AG09319 (cell line): ENCODE measurements at places on chromosomes 13 and 19.
A peak's percentile ranks its signal among the peaks of the same experiment; 100 is the strongest.

DNA sequence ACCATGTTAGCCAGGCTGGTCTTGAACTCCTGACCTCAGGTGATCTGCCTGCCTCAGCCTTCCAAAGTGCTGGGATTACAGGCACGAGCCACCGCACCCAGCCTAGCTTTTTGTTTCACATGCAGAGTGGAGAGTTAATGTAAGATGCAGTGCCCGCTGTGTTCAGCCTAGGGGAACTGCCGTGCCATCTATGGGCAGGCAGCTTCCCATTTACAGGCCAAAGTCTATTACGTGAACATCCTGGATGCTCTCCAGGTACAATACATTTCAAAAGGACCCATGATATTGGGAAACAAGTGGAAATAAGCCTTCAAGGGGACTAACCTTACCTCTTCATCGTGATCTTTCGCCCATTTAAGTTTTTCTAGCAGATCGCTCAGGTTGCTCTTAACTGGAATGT, 10.1 kb downstream of the POGLUT2 start:
- DNase-seq: no peak

GRCh38 chr13:102838982-102839381, 6.8 kb upstream of the ERCC5 start:
- no peak for DNase-seq

DNA sequence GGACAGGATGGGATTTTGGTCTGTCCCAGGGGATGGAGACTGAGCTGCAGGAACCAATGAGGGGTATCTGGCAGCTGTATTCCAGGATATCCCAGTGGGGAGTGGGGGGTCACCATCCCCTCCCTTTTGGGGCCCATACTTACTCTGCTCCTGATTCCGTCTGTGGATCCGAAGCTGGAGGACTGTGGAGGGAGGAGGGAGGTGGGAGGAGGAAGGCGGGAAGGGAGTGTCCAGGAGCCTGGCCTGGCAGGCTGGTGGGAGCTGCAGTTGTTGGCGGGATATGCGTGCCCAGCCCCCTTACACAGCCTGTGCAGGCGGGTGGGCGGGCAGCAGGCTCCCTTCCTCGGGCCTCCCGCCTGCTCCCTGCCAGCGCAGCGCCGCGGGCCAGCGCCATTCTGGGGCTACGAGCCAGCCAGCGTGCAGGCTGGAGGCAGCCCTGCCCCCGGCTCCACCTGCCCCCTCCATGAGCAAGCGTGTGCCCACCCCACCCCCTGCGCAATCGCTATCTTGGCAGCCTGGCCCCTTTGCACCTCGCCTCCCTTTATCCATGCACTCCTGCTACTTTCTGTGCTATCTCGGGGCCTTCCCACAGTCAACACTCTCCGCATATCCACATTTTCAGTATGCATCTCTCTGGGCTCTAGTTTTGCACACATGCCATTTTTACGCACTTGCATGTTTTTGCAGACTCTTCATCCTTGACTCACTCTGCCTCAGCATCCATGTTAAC, 2.8 kb downstream of the MAMSTR start:
- DNase-seq: no peak

DNA sequence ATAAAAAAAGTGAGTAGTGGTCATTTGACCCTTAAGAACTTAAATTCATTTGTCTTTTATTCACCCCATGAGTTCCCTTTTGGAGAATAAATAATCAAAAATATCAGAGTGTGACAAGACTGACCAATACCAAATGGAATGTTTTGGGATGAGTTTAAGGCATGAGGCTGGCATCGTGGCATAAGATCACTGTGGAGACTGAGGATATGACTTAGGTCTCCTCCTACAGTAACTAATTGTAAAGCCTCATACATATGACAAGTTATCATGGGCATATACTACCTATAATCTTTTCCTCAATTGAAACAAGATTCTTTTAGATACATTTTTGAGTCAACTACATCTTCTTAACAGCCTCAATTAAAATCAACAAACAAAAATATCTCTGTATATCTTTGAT, 782.0 kb downstream of the SLITRK1 start:
- no peak for DNase-seq

- no peak for DNase-seq
Observed at GRCh38 chr13:114089751-114090400, 42.5 kb downstream of the RASA3 start.

DNA sequence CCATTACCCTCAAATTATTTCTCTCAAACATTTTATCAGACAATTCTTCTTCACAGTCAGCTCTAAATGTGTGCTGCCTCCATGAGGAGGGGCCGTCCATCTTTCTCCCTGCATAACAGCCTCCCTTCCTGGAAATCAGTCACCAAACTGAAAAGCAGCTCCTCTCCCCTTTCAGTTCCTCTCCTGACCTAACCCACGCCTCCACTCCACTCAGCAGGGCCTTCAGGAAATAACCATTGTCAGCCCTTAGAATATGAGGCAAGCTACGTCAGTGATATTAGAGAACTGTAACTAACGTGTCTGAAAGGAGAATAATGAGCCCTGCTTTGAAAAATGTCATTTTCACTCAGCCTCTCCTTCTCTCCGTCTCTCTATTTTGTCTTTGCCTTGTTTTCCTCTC, 116.2 kb downstream of the OLFM4 start:
- no peak for DNase-seq

DNA sequence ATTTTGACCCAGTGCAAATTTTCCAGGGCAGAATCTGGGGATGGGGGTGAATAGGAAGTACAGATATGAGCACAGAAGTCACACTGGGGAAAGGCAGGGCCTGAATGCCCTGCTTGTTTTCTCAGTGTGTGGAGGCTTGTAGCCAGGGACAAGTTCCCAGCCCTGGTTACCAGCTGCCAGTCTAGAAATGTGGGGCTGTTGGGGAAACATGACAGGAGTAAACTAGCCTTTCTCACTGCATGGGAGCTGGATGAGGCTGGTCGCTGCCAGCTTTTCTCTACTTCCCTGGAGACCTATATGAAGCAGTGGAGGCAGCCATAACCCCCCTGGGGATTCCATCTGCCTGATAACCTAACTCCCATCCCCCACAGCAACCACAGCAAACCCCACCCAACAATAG, 2267.7 kb downstream of the PCDH9 start:
- no peak for DNase-seq

- no peak for DNase-seq
Observed at GRCh38 chr13:24618011-24618955, 61.9 kb upstream of the ATP12A start.

DNA sequence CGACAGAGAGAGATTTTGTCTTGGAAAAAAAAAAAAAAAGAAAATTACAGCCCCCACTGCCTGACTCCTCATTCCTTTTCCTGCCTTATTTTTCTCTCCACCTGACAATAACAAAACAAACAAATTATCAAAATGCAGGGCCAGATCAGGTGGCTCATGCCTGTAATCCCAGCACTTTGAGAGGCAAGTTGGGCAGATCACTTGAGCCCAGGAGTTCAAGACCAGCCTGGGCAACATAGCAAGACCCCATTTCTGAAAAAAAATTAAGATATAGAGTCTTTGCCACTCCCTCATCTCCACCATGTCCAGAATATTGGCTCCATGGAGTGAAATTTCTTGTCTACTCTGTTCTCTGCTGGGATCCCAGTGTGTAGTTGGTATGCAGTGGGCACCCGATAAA, 7.2 kb downstream of the CERS4 start:
- DNase-seq: no peak

GRCh38 chr13:78176880-78177279, 258.2 kb upstream of the EDNRB start:
- no peak for DNase-seq

DNA sequence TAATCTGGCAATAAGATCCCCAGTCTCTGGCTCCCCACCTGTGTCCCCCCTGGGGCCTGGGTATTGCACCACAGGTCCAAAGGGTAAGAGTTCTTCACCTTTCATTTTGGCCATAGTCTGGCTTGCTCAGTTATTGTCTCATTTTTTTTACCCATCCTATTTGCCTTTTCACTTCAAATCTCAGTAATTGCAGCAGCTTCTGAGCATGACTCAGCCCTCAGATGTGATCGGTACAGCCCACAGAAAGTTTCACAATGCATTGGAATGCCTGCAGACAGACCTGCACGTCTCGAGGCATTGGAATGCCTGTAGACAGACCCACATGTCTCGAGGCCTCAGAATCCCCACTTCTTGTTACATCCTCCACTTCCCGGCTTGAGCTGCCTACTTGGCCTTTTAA, 173.6 kb downstream of the NUFIP1 start:
- DNase-seq: peak; percentile 68

DNA sequence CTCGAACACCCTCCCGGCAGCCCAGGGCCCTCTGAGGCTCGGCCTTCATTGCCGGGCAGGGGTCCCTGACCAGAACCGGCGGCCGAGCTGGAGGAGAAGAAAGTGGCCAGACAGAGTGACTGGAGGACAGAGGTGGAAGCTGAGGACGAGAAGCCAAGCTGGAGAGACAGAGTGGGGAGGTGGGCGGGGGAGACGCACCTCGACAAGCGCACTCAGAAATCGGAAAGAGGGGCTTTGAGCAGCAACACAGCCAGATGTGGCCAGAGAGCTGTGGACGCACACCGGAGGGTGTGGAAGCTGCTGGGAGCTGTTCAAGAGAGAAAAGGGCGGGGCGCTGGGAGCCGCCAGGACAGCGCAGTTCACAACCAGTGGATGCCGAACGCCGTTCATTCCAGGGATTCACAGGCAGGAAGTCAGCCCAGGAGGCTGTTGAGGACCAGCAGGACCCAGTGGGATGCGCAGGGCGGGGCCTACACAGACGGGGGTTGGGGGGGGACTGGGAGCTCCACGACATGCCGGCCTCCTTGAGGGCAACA, 28.2 kb upstream of the C13orf46 start:
- DNase-seq: no peak
